ENCODE measurements at places on chromosomes 5 and 9.

- DNase-seq, result no peak
Measured at GRCh38 chr5:21831145-21831787, 1021.9 kb downstream of the CDH12 start.

DNA sequence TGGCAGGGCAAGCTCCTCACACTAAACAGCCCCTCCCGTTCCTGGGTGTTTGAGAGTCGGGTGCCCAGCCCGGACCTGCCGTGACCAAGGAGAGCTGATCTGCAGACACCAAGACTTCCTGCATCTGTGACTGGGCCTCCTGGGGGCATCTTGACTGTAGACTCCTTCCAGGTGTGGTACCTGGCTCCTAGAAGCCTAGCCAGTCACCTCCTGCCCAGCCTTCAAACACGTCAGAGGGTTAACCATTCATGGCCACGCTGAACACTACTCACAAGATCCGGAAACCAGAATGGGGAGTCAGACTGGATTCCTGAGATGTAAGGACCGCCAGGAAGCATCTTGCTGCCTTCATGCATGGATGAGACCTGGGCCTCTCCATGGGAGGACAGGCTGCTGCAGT, 3.7 kb upstream of the LCN2 start:
- no peak for DNase-seq

DNA sequence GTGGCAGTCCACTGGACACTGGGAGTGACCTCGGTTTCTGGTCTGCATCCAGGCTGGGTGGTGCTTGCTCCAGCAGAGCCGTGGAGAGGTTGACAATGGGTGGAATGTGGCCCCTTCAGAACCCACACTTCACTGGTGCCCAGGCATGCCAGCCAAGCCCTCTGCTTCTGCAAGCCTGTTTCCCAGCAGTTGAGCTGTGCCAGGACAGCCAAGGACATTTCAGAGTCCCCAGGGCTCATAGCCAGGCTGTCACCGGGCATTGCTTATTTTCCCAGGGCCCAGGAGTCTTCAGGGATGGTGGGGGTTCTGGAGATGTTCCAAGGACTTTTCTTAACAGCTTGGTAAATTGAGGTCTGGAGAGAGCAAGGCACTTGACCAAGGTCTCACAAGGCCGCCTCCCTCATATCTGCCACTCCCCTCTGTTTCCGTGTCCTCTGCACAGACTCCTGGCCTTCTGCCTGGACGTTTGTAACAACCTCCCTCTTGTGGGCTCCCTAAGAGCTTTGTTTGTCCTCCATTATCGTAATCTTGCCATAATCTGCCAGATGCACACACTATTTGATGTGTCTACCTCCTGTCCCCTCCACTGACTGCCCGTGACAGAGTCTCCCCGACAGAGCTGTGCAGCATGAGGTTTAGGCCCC, 3.8 kb upstream of the NDST1 start:
- no peak for DNase-seq

GRCh38 chr9:77807846-77808750, 160.0 kb upstream of the GNA14 start:
- DNase-seq, result no peak

GRCh38 chr5:38600329-38601045, 44.0 kb upstream of the LIFR start:
- no peak for DNase-seq

GRCh38 chr9:4657426-4658159, 4.5 kb upstream of the PLPP6 start:
- no peak for DNase-seq

DNA sequence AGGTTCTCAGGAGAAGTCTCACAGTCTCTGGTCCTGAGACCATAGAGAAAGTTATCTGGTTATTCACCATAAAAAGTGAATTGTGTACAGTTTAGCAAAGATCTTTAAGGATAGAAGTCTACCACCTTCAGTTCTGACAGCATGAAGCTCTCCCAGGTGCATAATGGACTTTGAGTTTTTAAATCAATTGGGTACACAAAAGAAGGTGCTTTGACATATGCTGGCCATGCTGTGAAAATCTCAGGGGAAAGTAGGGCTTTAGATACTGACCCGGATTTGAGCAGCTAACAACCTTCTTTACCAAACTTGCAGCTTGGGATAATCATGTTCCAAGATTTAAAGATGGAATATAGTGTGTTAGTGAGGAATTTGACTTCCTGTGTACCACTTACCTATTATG, 264.2 kb downstream of the ZSWIM6 start:
- DNase-seq, result no peak

GRCh38 chr9:137275588-137276472, 1.7 kb upstream of the TOR4A start:
- no peak for DNase-seq

GRCh38 chr9:133008824-133009223, 22.0 kb upstream of the GTF3C5 start:
- DNase-seq, result no peak

DNA sequence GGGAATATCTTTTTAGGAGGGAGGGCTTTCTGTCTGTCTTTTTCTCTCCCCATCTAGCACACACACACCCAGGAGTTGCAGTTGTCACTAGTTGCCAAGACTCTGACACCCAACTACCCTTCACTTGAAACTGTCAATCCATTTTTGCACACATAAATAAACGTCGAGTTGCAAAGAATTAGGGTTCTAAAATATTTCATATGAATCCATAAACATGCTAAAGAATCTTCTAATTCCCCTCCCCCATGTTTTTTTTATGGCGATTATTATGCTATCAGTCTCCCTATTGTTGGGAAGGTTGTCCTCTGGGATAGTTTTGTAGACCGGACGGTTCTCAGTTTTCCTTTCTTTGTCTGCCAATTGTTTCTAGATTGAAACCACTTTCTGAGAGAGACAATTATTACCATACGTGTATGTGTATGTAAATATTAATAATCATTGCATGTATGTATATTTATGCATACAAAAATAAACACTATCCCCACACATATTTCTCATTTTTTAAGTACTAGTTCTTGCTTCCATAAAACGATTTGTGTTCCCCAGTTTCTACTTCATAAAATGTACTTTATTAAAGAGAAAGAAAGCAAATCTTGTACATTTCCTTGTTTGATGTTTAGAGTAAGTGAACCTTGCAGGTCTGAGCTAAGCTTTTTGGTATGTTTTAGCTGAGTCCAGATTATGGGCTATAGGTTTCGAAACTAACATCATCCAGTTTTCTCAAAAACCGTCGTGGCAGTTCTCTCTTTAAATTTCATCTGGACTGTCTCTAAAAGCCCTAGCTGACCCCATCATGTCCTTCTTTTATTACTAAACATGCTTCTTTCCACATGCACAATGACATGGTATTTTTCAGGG, 165.0 kb upstream of the MPDZ start:
- no peak for DNase-seq

- no peak for DNase-seq
Measured at GRCh38 chr9:119175581-119175980, 193.7 kb downstream of the BRINP1 start.

GRCh38 chr9:98456156-98456613, 200.7 kb upstream of the TBC1D2 start:
- no peak for DNase-seq

- DNase-seq, result no peak
Measured at GRCh38 chr5:95818181-95819147, 4.1 kb downstream of the GLRX start.

GRCh38 chr5:119022017-119022745, 33.8 kb upstream of the DTWD2 start:
- DNase-seq, result no peak

DNA sequence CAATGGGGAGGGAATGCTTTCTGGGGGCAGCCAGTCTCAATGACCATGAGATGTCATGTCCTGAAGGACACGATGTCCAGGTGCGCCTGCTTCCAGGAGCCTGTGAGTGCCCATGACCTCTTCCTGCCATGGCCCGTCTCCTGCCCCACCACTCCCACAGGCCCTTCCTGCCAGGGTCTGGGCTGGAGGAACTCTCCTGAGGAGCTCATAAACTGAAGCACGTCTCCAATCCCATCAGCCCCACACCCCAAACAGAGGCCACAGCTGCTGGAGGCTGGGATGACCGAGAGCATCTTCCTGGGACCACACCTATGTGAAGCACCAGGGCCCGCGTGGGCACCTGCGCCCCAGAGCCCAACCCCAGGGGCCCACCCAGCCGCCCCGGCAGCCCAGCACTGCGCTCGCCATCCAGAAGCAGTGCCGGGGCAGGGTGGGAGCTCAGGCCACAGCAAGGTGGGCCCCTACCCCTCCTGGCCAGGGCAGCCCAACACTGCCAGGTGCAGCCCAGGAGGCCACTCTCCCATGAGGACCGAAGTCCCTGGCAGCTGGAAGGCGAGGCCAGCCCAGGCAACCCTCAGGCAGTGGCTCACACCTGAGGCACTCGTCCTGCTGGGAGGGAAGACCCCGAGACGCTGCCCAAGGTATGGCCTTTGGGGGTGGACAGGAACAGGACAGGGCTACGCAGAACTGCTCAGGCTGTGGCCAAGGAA, 53.9 kb upstream of the UBAC1 start:
- DNase-seq, result no peak

GRCh38 chr5:170642776-170643436, 139.1 kb downstream of the KCNIP1 start:
- DNase-seq, result no peak

Measured in NCI-H1048 (cell line).